ENCODE measurements at places on chromosomes 16 and 17.

- no peak for DNase-seq
Observed at GRCh38 chr16:89048090-89048725, 45.4 kb upstream of the ACSF3 start.

- DNase-seq, result no peak
Observed at GRCh38 chr17:74435775-74436359, 4.0 kb downstream of the GPRC5C start.

DNA sequence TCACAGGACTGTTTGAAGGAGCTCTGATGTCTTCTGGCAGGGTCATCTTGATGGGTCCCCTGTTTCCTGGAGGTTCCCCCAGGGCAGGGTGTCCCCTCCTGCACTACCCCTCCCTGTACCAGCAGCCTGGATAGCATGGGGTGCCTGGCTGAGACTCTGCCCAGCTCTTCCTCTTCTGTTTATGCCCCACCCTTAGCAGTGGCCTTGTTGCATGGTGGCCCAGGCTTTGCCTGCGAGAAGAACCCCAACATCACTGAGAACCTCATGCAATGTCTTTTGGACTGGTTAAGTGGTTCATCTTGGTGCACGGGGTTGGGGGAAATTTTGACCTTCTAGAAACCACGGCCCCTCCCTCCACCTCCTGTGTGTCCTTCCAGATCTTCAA lies 121.8 kb downstream of the IRX3 start:
- DNase-seq, result no peak

GRCh38 chr17:2777242-2777867 lies 18.9 kb upstream of the RAP1GAP2 start:
- no peak for DNase-seq
